ENCODE measurements at places on chromosomes 2 and 18. TPM values are rescaled to one million over a fixed set of nuclear protein-coding genes. Genes with fewer than 3 reads are reported as not detected.
A peak's percentile ranks its signal among the peaks of the same experiment; 100 is the strongest.

Gene C2orf66
- total RNA-seq = 0.32 TPM

Gene RGPD4
- not detected for total RNA-seq

Gene ASB18
- total RNA-seq = not detected

Gene KLHL41
- total RNA-seq = 2.3 TPM

Gene AQP12A
- total RNA-seq = not detected

Gene TUBA4B
- not detected for total RNA-seq

Gene FAM124B
- 0.91 TPM for total RNA-seq

DNA sequence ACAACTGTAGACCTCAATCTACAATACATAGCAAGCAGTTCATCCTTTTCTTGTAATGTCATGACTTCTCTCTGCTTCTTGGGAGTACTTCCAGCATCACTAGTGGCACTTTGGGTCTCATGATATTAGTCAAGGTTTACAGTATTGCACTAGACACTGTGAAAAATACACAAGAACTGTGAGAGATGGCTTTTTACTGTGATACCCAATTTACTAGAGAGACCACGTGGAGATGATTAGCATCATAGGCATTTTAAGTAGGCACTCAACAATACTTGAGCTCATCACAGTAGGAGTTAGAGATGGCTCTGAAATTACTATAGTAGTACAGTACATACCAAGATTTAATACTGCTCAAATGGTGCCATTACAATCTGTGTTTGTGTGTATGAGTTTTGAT lies 112.8 kb upstream of the EML6 start:
- no peak for DNase-seq

DNA sequence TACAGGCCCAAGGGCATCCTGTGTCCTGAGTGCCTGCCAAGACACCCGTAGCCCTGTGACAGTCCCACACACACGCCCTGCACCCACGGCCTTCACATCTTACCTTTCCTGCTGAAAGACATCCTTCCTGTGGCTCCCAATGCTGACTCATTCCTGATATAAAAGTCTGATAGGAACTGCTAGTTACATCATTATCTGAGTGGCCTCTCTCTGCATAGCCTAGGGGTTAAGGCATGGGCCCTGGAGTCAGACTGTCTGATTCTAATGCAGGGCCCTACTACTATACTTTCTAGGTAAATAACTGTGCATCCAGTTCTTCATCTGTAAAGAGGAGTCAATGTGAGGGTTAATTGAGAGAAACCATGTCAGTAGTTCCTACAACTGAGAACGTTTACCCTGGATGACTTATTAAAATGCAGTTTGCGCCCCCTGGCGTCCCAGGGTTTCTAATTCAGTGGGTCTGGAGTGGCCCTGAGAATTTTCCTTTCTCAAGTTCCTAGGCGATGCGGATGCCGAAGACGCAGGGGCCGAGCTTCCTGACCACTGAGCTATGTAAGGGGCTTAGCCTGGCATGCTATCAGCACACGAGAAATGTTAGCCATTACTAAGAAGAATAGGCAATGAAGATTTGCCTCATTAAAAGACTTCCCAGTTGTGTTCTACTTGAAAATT lies 6.0 kb upstream of the GPR45 start:
- DNase-seq = peak; percentile 75

DNA sequence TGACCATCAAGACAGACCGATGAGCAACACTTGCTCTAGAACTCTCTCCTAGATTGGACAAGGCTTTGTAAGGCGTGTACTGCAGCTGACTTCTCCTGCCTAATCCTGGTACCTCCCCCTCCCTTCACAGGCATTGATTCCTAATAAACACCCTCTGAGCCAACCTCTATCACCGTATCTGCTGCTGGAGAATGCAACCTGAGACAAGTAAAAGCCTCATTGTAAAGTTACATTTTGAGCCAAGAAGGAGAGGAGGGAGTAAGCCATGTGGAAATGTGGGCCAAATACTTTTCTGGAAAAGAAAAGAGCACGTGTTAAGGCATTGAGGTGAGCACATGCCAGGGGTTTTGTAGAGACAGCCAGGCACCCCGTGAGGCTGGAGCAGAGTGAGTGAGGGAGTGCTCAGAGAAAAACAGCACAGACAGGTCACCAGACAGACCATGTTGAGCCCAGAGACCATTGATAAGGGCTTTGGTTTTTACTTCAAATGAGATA lies 2.6 kb upstream of the WDFY1 start:
- DNase-seq = no peak

- DNase-seq = no peak
Measured at GRCh38 chr2:212794471-212794870, 255.9 kb upstream of the ERBB4 start.

DNA sequence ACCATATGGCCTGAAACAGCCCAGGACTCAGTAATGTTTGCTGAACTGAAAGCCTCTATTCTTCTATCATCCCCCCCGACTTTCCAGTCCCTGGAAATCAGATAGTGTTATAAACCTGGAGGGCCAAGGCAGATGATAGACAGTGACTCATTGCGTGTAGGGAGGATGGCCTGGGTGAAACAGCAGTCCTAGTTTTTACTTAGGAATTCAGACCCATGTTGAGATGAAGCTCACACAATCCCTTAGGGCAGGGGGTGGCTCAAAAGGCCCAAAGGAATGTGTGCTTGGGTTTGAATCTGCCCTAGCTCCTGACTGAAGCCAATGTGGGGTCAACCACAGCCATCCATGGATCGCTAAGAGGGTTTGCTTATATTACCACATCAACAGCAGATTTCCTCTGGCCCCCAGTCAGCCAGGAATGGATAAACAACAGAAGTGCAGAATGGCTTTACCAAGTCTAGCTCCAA lies 43.9 kb upstream of the STPG4 start:
- no peak for DNase-seq

DNA sequence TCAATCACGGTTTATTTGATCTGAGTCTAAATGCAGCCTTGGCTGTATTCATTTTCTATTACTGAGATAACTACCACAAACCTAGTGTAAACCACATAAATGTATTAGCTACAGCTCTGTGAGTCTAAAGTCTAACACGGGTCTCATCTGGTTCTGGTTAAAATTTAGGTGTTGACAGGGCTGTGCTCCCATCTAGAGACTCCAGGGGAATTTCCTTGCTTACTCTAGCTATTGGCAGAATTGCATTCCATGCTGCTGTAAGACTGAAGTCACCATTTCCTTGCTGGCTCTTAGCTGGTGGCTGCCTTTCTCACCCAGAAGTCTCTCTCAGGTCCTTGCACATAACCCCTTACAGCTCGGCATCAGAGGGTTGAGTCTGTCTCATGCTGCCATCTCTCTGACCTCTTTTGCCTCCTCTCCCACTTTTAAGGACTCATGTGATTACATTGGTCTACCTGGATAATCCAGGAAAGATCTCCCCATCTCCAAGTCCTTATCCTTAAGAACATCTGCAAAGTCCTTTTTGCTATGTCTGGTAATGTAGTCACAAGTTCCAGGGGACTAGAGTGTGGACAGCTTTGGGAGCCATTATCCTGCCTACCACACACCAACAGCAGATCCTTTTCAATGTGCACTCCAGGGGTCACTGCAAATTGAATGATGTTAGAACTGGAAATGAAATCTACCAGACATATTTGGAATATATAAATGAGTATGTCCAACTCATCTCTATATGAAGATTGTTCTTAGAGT lies 207.0 kb upstream of the AGAP1 start:
- no peak for DNase-seq

GRCh38 chr2:41496908-41497307 lies 550.9 kb upstream of the PKDCC start:
- no peak for DNase-seq

DNA sequence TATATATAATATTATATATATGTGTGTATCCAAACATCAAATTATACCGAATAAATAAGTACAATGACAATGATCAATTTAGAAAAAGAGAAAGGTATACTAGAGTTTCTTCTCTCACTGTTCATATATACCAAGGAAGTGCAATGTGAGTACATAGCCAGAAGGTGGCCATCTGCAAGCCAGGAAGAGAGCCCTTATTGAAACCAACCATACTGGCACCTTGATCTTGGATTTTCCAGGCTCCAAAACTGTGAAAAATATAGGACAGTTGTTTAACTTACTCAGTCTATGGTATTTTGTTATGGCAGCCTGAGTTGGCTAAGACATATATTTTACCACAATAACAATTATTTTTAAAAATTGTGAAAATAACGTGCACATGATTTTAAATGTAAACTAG lies 1490.2 kb upstream of the SLC39A10 start:
- DNase-seq = no peak

- no peak for DNase-seq
Measured at GRCh38 chr18:23900994-23901393, 113.6 kb upstream of the TTC39C start.

DNA sequence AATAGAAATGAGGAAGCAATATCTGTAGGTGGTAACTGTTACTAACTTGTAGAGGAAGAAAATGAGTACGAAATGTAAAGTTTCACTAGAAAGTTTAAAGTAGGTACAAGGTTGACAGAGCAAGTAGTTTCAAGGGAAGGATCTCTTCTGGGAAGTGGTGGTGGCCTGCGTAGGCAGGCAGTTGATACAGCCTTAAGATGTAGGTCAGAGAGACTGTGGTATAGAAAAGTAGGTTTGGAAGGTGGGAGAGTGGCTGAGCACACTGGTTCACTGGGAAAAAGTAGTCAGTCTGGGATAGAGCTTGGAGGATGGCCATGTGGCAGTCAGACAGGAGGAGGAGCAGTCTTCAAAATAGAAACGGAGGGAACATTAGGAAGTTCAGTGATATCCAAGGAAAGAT lies 23.5 kb downstream of the KDM3A start:
- DNase-seq = no peak

DNA sequence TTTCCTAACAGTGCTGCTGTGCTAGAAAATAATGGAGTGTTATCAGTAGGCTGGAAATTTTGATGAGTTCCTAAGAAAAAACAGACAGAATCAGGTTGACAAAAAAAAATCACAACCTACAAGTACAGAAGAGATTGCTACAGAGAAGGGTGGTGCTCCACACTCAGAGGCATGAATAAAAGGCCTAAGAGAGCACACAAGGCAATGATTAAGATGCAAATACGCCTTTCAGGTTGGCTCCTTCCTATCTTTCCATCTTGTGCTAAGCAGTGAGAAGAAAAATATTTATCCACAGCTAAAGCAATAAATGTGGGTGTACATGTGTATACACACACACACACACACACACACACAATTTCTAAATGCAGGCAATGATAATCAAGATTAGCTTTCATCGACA lies 130.6 kb upstream of the UBE2E3 start:
- no peak for DNase-seq

DNA sequence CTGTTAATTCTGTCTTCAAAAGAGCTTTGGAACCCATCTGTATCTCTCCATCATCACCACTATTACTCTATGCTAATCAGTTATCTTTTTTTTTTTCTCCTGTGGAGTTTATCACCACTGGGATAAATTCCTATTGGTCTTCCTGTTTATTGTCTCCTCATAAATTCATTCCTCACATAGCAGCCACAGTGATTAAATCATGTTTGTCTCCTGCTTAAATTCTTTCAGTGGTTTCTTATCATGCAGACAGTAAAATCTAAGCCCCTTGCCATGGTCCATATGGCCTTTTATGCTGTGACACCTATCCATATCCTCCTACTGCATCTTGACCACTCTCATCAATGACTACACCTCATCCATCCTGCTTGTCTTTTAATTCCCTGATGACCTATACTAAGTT lies 239.8 kb upstream of the ZEB2 start:
- DNase-seq = no peak

DNA sequence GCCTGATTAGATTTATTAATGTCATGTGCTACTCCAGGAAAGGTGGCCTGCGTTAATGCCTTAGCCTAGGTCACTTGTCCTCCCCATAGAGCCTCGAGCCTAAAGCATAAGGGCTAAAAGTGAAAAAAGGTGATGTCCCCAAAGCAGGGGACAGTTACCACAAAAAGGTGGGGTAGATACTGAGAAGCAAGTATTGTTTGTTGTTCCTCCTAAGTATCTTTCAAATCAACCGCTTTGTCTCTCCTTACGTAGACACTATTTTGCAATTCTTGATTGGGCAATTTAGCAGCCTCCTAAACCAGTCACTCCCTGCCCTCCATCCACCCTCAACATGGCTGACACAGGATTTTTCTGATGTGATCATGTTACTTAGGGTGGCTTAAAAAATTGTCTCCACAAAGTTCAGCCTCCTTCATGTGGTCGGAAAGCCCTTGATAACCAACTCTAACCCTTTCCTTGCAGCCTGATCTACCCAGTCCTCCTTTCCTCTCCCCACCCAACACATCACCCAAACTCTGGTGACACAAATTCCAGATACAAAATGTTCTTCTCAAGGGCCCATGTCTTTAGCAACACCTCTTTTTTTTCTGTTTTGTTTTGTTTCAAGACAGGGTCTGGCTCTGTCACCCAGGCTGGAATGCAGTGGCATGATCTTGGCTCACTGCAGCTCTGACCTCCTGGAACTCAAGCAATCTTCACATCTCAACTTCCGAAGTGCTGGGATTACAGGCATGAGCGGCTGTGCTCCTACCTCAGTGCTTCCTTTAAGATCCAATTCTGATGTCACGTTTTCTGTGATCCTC lies 6.9 kb downstream of the INHA start:
- no peak for DNase-seq

DNA sequence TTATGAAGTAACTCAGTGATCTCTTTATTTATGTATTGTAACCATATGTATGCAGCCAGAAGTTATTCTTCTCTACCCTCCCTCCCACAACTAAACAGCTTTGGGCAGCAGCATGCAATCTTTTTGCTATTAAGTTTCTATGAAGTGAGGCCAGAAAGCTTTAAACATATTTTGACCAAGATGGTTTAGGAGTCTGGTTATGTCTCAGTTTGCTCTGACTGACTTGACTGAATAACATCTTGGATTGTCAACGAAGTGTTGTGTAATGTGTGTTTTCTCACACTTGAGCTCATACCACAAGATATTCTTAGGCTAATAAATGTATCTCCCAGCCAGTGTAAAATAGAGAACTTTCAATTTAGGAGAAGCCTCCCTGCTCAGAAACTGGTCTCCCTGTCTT lies 104.3 kb downstream of the TTC27 start:
- DNase-seq = no peak

All from prostate gland (tissue), 2 donors.